T-helper 22 cell (primary cell): ENCODE measurements at places on chromosomes 16 and 17.

- no peak for DNase-seq
These were observed 6.7 kb upstream of the SBK1 start for GRCh38 chr16:28285649-28286048.

- DNase-seq = no peak
These were observed 1332.3 kb downstream of the CDH11 start for GRCh38 chr16:63789603-63790002.

DNA sequence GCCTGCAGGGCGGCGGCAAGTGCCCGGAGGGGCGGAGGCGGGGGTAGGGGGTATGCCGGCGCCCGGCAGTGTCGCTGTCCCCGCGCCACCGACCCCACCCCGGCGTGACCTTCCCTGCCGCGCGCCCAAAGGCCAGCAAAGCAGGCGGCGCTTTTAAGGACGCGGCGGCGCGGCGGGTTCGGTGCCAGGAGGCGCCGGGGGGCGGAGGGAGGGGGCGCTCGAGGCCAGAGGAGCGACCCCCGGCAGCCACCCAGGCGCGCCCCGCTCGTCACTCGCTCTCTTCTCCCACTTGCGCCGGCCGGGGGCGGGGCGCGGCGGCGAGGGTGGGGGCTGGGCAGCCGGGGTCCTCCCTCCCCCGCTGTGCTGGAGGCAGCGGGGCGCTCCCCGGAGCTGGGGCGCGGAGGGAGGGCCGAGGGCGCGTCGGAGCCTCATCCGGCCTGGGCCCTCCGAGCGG is 8.6 kb upstream of the BAHCC1 start:
- no peak for DNase-seq

GRCh38 chr16:49019831-49020230 is 261.8 kb downstream of the CBLN1 start:
- DNase-seq = no peak

- no peak for DNase-seq
These were observed 7.6 kb downstream of the PITPNA start for GRCh38 chr17:1554751-1555540.

DNA sequence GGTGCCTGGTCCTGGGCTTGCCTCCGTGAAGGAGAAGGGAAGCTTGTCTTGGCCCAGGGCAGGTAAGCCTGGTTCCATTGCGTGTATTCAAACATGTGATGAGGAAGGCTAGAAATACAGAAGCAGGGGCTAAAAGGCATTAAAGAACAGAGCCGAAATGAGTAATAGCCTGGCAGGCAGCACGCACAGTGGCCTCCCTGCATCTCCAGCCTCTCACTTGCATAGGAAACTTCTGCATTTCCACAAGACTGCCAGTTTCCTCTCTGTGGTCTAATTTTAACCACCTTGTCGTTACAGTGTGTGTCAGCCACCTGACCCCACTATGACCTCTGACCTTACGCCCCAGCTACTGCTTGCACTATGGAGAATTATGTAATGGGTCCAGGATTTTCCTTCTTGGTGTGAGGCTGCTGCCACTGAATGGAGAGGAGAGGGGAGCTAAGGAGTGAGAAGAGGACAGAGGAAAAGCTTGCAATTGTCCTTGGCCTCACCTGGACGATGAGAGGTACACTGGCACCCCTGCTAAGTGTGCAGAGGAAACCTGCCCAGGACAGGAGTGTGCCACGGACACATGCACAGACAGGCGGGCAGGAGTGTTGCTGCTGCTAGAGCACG is 32.8 kb downstream of the HIC1 start:
- DNase-seq = no peak

GRCh38 chr17:75654176-75654575 is 12.8 kb downstream of the RECQL5 start:
- DNase-seq = no peak

DNA sequence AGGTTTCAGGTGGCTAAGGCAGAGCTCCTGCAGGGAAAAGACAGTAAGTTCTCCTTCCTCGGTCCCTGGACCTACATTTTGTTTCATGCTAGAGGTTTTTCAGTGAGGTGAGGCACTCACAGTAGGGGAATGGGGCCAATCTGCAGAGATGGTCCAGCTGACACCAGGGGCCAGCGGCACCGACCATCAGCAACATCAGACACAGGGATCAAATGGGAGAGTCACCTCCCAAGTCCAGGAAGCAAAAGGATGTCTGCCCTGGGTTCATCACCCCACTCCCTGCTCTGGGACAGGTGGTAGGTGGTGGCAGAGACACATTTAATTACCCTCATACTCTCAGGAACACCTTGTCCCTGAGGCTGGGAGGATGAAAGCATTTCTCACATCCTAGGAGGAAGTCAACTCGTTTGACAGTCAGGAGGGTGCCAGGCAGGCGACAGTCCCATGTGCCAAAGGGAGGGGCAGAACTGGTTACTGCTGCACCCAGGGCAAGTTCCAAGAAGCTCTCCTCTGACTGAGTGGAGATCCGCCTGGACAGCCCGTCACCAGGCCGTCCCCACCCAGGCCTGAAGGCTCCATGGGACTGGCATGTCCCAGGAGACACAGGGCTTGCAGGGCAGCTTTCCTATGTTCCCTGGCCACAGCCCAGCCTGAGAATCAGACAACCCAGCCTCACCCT is 19.2 kb downstream of the ATP6V0D1 start:
- DNase-seq = no peak

GRCh38 chr17:12624211-12624610 is 41.5 kb upstream of the MYOCD start:
- no peak for DNase-seq

DNA sequence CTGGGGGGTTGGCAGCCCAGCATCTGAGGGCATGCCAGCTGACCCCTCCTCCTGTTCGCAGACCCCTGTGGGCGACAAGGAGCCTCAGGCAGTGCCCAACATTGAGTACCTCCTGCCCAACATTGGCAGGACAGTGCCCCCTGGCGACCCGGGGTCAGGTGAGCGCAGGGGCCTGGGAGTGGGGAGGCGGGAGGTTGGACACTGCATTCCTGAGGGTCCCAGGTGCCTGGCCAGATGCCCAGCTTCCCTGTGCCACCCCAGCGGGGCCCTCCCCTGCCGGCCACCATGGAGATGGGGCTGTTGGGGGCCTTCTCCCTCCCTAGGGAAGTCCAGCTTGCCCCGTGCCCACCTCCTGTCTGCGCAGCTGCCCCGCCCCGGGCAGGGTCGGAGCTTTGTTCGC is 70.1 kb downstream of the ARHGAP23 start:
- DNase-seq = no peak

GRCh38 chr16:15899538-15900100 is 11.2 kb upstream of the CEP20 start:
- DNase-seq = no peak

DNA sequence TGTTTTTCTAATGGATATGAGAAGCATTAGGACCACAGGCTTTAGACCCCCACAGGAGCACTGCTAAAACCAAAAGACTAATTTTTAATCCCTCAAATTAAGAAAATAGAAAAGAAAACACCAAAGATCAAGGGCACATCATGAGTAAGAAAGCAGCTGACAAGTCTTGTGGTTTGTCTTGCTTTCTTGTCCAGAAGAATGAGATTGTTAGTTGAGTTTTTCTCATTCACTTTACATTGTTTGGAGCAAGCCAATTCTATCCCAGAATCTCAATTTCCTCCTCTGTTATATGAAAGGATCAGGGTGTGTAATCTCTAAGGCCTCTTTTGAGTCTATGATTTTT is 899.0 kb downstream of the KCNJ2 start:
- DNase-seq = no peak

- DNase-seq = no peak
These were observed 2.6 kb downstream of the DNAH2 start for GRCh38 chr17:7720125-7720524.

- no peak for DNase-seq
These were observed 7.6 kb downstream of the CLEC10A start for GRCh38 chr17:7072406-7072805.

DNA sequence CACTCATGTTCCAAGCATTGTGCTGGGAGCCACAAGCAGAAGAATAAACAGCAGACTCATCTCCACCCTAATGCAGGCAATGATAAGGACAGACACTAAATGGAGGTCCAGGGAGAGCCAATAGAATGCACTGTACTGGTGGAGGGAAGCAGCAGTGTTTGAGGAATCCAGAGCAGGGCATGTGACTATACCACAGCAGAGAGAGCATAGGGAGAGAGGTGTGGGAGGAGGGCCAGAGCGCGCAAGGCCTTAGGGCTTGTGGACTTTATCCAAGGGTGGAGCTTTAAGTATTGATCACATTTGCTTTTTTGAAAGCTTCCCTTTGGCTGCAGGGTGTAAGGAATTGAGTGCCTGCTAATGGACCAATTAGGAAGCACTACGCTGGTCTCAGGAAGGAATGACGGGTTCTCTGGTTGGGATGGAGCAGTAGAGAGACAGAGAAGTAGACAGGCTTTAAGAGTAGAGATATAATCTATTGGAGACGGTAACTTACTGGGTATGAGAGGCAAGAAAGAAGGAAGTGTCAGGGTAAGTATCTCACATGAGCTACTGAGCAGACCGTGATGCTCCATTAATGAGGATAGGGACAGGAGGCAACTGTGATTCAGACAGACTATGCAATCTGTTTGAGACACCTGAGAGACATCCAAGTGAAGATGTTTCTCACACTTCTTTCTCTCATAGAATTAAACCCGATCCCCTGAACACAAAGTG is 82.2 kb downstream of the MYO1D start:
- DNase-seq = no peak

- no peak for DNase-seq
These were observed 83.9 kb upstream of the CIBAR2 start for GRCh38 chr16:85195900-85196772.

DNA sequence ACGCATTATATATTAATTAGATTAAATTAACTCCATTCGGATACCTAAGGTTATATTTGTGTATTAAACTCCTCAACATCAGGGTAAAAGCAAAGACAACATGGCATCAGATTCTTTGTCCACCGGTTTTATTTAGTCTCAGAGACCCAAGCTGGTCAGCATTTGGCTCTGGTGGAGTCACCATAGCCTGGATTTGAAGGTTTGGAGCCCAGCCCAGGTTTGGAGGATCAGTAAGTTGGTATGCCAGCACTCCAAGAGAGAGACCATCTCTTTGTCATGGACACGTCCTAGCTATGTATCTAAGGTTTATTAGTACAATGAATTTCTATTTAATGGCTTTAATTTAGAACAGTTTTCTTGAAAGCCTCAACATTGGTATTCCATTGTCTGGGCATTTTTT is 328.4 kb upstream of the RBFOX1 start:
- DNase-seq = no peak

DNA sequence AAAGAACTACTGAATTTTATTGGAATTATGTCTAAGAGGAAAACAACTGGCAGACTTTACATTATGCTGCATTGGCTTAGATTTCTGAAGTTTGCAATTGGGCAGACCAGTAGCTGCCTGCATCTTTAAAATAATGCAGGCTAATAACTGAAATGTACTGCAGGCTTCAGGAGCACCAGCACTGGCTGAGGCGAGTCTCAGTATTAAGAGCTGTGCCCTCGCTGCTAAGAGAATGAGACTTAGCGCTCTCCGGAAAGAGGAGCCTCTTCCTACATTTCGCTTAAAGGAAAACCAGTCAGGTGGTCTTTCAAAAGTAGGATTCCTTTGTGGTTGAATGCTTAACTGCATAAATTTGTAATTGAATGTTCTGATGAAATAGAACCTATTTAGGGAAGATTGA is 885 bp downstream of the CNTNAP4 start:
- no peak for DNase-seq

- no peak for DNase-seq
These were observed 10.6 kb upstream of the CD300A start for GRCh38 chr17:74455821-74456220.

- DNase-seq = no peak
These were observed 4.3 kb downstream of the KLHL36 start for GRCh38 chr16:84652566-84652965.

GRCh38 chr16:87841340-87842208 is 27.7 kb downstream of the SLC7A5 start:
- DNase-seq = no peak

DNA sequence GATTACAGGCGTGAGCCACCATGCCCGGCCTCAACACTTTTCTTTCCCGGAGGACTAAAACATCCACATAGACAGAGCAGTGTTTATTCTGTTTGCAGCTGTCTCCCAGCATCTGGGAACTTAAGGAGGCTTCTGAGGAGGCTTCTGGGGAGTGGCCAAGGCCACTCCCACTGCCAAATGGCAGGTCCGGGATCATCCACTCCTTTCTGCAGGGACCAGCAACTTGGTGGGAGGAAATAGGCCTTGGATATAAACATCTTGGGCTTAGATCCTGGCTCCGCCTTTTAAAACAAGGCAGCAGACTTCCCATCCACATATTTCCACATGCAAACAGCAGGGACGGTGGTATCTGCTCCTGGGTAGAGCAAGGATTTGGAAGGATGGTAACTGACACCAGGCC is 14.1 kb upstream of the SPATA32 start:
- DNase-seq = no peak

DNA sequence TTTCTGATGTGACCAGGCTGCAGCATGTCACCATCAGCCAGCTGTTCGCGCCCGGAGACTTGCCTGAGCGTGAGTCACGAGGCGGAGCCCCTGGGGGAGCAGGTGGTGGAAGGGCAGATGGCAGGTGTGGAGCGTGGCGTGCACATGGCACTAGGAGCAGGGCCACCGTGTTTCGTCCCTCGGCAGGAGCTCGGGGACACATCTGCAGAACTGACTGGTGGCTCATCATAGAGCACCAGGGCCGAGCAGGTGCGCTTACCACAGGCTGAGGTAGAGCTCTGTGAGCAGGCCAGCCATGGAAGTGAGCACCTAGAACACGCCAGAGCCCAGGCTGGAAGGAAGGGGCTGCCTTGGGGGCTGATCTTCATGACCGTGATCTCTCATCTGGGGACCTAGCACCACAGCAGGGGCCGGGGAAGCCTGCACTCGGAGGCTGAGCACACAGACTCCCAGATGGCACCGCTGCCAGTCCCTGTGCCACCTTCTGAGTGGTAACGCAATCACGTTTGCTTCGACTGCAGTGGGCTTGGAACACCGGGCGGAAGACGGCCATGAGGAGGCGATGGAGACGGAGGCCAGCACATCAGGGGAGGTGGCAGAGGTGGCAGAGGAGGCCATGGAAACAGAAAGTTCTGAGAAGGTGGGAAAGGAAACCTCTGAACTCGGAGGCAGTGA is 61.8 kb upstream of the ENDOV start:
- DNase-seq = no peak
